B cell (primary cell): ENCODE measurements at places on chromosomes 16 and 17.

- DNase-seq, result peak; percentile 66
Measured at GRCh38 chr16:67246081-67246755, 1.1 kb downstream of the FHOD1 start.

- DNase-seq, result peak; percentile 48
Measured at GRCh38 chr16:80518436-80518835, 22.4 kb upstream of the DYNLRB2 start.

- DNase-seq, result no peak
Measured at GRCh38 chr16:87844120-87844733, 25.1 kb downstream of the SLC7A5 start.

DNA sequence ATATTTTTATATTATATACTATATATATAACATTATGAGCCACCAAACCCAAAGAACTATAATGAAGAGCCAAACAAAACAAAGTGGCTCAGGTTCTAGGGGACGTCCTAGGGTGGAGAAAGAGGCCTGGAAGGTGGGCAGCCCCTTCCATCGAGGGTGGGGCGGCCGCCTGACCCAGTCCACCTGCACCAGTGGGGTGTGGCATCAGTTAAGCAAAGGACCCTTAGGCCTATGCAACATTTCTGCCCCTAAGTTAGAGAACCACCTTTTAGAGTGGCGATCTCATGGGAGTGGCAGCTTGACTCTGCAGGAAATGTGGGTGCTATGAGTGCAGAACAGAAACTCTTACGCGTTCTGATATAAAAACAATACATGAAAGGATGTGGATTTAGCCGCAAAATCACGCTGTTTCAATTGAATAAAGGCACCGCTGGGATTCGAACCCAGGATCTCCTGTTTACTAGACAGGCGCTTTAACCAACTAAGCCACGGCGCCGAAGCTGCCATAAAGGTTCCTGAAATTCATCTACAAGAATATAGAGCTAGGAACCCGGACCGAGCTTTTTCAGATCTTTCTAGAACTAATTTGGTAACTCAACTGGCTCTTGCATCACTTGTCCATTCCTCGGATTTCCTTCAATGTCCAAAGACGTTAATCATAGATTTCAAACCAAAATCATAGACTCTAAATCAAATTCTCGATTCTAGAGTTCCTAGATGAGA is 15.6 kb upstream of the AURKB start:
- DNase-seq, result peak; percentile 67

GRCh38 chr16:60091529-60091928 is 1357.4 kb upstream of the GOT2 start:
- DNase-seq, result no peak

DNA sequence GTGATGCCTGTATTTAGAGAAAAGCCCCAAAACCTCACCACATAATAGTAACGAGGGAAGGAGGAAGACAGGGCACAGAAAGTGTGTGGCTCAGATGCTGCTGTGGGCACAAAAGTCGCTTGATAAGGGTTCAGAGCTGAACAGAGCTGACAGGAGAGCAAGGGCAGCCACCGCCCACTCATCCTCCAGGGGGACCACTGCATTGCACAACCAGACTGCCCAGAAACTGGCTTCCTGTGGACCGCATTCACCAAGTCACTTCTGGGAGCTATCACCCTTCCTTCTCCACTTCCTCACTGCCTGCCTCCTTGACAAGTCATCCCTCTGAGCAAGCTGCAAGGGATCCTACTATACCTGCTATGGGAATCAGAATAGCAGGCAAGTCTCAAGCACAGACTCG is 512.4 kb upstream of the CDH11 start:
- no peak for DNase-seq

DNA sequence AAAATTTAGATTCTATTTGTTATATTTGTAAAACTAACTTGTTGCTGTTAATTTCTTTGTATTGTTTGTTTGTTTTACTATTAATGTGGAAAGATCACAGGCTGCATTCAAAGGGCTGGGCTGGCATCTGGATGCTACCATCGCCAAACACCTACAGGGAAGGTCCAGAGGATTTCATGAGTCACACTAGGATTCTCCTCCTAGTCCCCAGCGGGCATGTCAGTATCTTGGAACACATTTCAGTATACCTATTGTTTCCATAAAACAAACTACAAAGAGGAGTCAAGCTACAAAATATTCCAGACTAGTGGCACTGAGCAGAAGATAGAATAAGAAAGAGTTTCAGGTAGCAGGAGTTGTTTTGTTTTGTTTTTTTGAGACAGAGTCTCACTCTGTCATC is 55.3 kb downstream of the NOG start:
- DNase-seq, result no peak

DNA sequence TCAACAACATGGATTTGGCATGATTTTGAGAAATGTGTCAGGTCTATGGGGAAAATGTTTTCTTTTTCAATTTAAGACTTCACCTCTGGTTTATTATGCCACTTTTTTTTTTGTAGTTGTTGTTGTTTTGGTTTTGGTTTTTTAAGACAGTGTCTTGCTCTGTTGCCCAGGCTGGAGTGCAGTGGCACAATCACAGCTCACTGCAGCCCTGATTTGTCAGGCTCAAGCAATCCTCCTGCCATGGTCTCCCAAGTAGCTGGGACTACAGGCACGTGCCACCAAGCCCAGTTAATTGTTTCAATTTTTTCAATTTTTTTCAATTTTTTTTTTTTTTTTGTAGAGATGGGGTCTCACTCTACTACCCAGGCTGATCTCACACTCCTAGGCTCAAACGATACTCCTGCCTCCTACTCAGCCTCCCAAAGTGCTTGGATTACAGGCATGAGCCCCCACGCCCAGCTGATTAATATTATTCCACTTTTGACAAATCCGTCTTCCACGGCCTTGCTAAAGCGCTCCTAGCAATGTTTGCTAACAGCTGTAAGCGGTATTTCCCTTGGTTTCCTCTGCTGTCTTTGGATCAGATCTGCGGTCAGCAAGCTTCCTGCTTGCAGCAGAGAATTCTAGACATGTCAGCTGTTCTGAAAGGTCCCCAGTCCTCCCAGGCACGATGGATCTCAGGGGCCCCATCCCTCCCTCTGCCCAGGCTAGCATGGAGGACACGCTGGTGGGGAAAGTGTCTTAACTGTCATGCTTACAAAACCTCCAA is 7.0 kb upstream of the MILR1 start:
- no peak for DNase-seq
